ENCODE measurements at places on chromosomes 12 and 14. TPM values are rescaled to one million over a fixed set of nuclear protein-coding genes. Genes with fewer than 3 reads are reported as not detected.

DNA sequence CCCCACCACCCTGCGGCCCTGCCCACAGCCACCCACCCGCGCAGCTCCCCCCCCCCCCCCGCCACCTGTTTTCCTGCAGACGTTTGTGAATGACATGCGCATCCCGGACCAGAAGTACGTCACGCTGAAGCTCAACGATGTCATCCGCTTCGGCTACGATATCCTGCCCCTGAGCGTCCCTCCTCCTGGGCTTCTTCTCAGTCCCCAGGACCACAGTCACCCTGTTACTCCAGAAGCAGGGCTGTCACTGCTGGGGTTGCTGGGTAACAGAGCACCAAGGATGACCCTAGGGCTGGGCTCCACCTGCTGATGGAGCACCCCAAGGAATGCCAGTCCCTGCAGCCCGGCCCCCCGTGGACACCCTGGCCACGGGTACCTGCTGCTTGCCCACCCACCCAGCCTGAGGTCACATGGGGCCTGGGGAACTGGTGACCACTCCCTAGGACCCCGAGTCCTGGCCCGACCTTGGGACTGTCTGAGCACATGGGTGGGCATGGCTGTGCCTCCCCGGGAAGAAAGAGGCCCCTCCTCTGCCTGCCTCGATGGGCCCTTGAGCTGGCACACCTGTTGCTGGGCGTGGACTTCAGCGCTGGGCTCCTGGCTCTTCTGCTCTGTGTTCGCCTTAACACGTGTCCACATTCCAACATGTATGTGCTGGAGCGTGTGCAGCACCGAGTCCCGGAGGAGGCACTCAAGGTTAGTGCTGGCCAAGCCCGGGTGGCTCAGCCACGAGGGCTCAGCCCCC lies 12.9 kb downstream of the CEP170B start:
- H3K4me3 ChIP-seq = no peak overlapping the region
- DNase-seq = no peak
- no peak overlapping the region for H3K27ac ChIP-seq
- H3K36me3 ChIP-seq = no peaks in the 10 kb centered on the region

- no peaks in the 10 kb centered on the region for H3K36me3 ChIP-seq
- H3K27ac ChIP-seq = peak overlapping the region; percentile 72
- no peak for DNase-seq
Observed at GRCh38 chr14:91890291-91890749, 23.0 kb upstream of the TC2N start.

- H3K36me3 ChIP-seq = no peaks in the 10 kb centered on the region
- no peak overlapping the region for H3K27ac ChIP-seq
- H3K4me3 ChIP-seq = no peak overlapping the region
Observed at GRCh38 chr14:92494512-92494911, 19.1 kb upstream of the RIN3 start.

GRCh38 chr12:23025372-23026016 lies 400.5 kb downstream of the ETNK1 start:
- H3K27ac ChIP-seq = no peak overlapping the region
- no peak for DNase-seq
- no peaks in the 10 kb centered on the region for H3K27me3 ChIP-seq
- H3K36me3 ChIP-seq = no peaks in the 10 kb centered on the region

DNA sequence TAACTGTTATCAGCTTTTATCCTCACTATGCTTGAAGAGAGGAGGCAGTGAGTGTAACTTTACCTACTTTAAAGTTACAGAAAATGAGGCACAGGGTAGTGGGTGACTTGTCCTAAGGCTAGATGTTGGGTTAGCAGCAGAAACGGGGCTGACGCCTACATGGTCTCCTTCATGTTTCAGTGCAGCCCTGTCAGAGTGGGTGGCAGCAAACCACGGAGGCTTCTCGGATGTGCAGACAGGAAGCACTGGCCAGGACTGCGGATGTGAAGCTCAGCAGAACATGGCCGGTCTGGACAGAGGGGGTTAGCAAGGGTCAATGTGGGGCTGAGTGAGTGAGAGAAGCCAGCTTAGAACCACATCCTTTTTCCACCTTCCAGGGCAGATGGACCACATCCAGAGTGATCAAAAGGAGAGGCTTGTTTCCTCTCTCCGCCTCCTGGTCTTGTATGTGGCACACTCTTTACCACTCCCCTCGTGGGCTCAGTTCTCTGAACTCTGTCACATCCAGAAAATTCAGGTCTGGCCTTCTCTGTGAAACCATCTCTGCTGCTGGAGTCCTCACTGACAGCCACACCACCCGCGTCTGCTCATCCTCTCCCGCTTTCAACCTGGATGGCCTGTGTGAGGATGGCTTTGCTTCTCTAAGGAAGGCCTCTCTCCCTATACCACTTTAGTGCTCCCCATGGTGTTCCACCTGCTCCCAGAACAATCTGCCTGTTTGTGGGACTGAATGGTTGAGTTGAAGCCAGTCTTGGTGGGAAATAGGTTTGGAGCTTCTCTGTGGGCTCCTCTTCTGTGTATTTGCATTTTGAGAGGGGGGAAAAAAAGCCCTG lies 14.1 kb downstream of the SUSD6 start:
- DNase-seq = peak; percentile 88
- H3K36me3 ChIP-seq = peaks cover 2% of the 10 kb centered on the region
- peak overlapping the region; percentile 99 for H3K27ac ChIP-seq
- peak overlapping the region; percentile 95 for H3K4me3 ChIP-seq
- H3K27me3 ChIP-seq = no peaks in the 10 kb centered on the region
- peaks cover 98% of the 10 kb centered on the region for H3K4me1 ChIP-seq

DNA sequence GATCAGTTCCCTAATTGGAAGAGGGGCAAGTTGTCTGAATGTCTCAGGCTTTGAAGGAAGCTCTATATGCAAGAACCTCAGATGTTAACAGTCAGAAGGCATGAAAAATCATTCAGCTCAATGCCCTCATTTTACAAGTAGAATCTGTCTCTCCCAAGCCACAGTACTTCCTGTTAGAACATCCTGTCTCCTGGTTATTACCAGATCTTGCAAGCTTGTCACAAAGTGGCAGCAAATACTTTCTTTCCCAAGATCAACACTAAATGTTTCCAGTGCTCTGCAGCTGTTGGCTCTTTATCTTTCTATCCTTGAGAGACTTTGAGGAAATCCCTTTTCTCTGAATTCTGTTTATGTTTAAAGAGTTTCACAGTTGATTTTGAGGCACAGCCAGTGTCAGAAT lies 235.5 kb downstream of the AKAP6 start:
- no peaks in the 10 kb centered on the region for H3K4me1 ChIP-seq
- DNase-seq = no peak
- H3K27ac ChIP-seq = no peak overlapping the region
- no peak overlapping the region for H3K4me3 ChIP-seq
- H3K27me3 ChIP-seq = peaks cover 7% of the 10 kb centered on the region

- H3K27me3 ChIP-seq = no peaks in the 10 kb centered on the region
- no peaks in the 10 kb centered on the region for H3K4me1 ChIP-seq
- DNase-seq = no peak
Observed at GRCh38 chr14:82080370-82080769, 546.7 kb upstream of the SEL1L start.

- peak overlapping the region; percentile 93 for H3K4me3 ChIP-seq
- H3K27ac ChIP-seq = no peak overlapping the region
- peaks cover 22% of the 10 kb centered on the region for H3K36me3 ChIP-seq
- H3K4me1 ChIP-seq = peaks cover 68% of the 10 kb centered on the region
- H3K27me3 ChIP-seq = no peaks in the 10 kb centered on the region
Observed at GRCh38 chr12:104305349-104305748, 1.8 kb downstream of the EID3 start.

GRCh38 chr12:66901138-66901932 lies 222.5 kb upstream of the GRIP1 start:
- no peaks in the 10 kb centered on the region for H3K36me3 ChIP-seq
- no peak overlapping the region for H3K4me3 ChIP-seq
- peak overlapping the region; percentile 50 for H3K27ac ChIP-seq
- no peaks in the 10 kb centered on the region for H3K27me3 ChIP-seq
- no peak for DNase-seq

DNA sequence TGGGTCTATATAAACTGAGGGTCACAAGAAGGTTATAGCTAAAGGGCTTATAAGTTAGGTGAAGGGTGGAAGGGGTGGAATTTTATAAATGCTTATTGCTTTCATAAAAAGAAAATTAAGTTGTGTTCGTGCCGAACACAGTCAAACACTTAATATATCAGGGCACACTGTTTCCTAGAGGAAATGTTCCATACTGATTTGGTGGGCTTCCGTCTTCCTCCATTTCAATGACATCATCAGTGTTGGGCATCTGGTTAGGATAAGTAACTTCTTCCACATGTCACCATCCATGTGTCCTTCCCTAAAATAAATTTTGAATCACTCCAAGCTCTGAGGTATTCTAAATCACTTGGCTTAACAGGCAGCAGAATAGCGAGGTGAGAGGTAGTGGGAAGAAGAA lies 466.4 kb downstream of the MED13L start:
- no peaks in the 10 kb centered on the region for H3K36me3 ChIP-seq
- H3K27me3 ChIP-seq = peaks cover 8% of the 10 kb centered on the region
- no peak overlapping the region for H3K4me3 ChIP-seq
- no peak overlapping the region for H3K27ac ChIP-seq

DNA sequence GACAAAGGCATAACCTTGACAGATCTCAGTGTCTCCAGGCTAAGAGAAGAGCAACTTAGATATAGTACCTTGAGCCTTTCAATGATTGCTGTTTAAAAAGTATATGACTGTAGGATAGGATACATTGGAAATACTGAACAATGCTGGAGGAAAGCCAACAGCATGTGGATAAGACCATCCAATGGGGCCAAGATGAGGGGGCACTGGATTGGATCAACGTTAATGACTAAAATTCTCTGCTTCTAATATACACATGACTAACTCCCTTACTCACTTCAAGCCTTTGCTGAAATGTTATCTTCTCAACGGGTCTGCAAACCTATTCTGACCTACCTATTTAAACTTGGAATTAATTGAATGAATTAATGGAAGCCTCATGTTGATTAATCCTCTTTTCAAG lies 354.9 kb downstream of the RAD51B start:
- H3K4me1 ChIP-seq = no peaks in the 10 kb centered on the region
- no peak overlapping the region for H3K27ac ChIP-seq
- H3K36me3 ChIP-seq = no peaks in the 10 kb centered on the region
- no peak overlapping the region for H3K4me3 ChIP-seq
- no peaks in the 10 kb centered on the region for H3K27me3 ChIP-seq

- peak overlapping the region; percentile 99 for H3K4me3 ChIP-seq
- no peaks in the 10 kb centered on the region for H3K27me3 ChIP-seq
- peaks cover 24% of the 10 kb centered on the region for H3K36me3 ChIP-seq
- H3K4me1 ChIP-seq = peaks cover 84% of the 10 kb centered on the region
- peak overlapping the region; percentile 99 for H3K27ac ChIP-seq
- DNase-seq = no peak
Observed at GRCh38 chr12:68614105-68614679, 3.5 kb downstream of the RAP1B start.

DNA sequence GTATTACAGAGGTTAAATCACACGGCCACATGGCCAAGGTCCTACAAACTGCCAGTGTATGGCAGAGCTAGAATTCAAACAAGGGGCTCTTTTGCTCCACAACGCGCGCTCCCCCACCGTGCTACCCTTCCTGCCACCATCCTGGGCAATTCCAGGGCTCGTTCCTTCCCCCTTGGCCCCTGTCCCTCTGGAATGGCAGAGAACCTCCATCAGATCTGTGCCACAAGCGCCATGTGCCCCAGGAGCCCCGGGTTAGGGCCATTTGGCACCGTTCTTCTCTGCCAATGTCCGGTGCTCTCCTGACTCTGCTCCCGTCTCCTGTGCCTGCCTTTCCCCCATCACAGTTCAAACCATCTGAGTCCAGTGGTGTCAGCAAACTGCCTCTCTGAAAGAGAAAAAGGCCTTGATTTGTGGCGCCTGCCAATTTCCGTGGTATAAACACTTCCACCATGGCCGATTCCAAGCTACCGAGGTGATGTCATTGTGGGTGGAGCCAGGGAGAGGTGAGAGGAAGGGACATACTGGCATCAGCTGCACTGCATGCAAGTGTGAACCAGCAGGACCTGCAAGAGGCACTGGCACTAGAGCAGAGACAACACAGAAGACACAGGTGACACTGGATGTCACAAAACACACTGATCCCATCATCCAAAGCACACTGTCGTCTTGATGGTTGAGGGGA lies 163.1 kb downstream of the CALM1 start:
- no peak overlapping the region for H3K4me3 ChIP-seq
- no peaks in the 10 kb centered on the region for H3K27me3 ChIP-seq
- DNase-seq = no peak
- no peaks in the 10 kb centered on the region for H3K36me3 ChIP-seq

WDR20 gene
- total RNA-seq = 29.9 TPM

MIPOL1 gene
- total RNA-seq = 0.50 TPM

MYH7 gene
- 0.56 TPM for total RNA-seq

ANO4 gene
- total RNA-seq = not detected

MSI1 gene
- 5.6 TPM for total RNA-seq

ITPR2 gene
- 55.5 TPM for total RNA-seq

GPR132 gene
- 49.6 TPM for total RNA-seq

PLA2G1B gene
- total RNA-seq = not detected

GARIN6 gene
- total RNA-seq = not detected

NOXRED1 gene
- 1.2 TPM for total RNA-seq

All from activated T-cell treated with anti-CD3 and anti-CD28 coated beads, Interleukin-2, amount 50 U/mL, for 72 hours (primary cell).